ENCODE measurements at places on chromosomes 2 and 18. TPM values are rescaled to one million over a fixed set of nuclear protein-coding genes. Genes with fewer than 3 reads are reported as not detected.

Gene INO80D
- 2.3 TPM for total RNA-seq

Gene NYAP2
- total RNA-seq: not detected

Gene IL1RL1
- total RNA-seq: 1.3 TPM

Gene PPP1R1C
- total RNA-seq: 1.8 TPM

Gene FSIP2
- not detected for total RNA-seq

Gene SLC5A7
- total RNA-seq: not detected

Gene SERPINB13
- total RNA-seq: not detected

Gene TSN
- total RNA-seq: 64.3 TPM

Gene DSC2
- total RNA-seq: 1.0 TPM

Gene NOL4
- total RNA-seq: not detected

Gene KCNG2
- total RNA-seq: not detected

Gene ACVR1C
- total RNA-seq: 0.01 TPM
